ENCODE measurements at places on chromosomes 2 and 18. TPM values are rescaled to one million over a fixed set of nuclear protein-coding genes. Genes with fewer than 3 reads are reported as not detected.

- H3K4me1 ChIP-seq: no peaks in the 10 kb centered on the region
These were observed 75.5 kb downstream of the NPAS2 start for GRCh38 chr2:100895402-100895801.

DNA sequence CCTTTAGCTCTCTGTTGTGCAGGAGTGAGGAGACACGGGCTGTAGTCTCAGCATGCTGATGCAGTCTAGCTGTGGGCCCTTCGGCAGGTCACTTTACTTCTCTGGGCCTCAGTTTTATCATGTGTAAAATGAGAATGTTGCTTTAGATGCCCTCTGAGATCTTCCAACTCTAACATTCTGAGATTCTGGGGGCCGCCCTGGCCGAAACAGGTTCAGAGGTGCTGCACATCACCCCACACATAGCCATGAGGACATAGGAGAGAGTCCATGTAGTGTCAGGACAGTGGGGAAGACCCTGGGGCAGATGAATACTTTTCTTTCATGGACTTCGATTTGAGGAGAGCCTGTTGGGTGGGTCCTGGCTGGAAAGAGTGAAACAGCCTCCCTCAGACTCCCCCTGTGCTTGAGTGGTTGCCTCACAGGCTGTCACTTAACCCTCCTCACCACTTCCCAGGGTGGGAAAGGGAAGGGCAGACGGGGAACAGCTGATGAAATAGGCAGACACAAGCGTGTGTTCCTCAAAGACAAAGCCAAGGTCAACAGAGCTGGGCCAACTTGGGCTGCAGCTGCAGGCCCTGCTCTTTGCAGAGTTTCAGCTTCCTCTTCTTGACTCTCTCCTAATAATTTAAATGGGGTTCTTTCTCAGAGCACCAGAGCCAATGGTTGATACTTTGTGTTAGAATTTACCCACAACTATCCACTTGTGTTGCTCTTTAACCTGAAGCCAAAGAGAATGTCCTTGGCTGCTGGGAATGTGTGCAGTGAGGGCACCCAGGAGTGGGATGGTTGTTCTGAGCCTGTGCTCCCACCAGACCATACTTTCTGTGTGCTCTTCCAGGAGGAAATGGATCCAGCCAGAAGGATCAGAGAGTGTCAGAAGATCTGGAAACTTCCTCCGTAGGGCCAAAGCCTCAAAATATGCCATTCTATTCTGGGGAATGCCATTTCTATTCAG is 14.7 kb upstream of the MRPL33 start:
- no peak overlapping the region for H3K27ac ChIP-seq
- no peak for DNase-seq
- H3K36me3 ChIP-seq: no peaks in the 10 kb centered on the region
- H3K27me3 ChIP-seq: peaks cover 14% of the 10 kb centered on the region
- H3K4me1 ChIP-seq: peaks cover 2% of the 10 kb centered on the region

GRP gene
- total RNA-seq: not detected

DNA sequence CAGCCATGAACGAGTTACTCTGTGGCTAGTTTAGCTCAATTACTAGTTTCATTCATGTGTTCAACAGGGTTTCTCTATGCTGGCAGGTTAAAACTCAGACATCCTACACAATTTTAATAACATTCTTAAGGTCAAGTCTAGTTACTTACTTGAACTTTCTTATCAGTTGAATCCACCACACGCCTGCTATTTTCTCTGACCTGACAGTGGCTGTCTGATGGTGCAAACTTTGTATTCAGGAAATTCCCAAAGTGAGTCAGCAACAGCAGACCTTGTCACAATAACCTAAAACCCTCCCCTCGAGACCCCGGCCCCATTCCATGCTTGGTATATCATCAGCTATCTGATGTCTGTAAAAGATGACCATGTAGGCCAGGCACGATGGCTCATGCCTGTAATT is 20.8 kb upstream of the CIDEA start:
- peaks cover 3% of the 10 kb centered on the region for H3K4me1 ChIP-seq
- DNase-seq: no peak
- H3K4me3 ChIP-seq: no peak overlapping the region
- peaks cover 5% of the 10 kb centered on the region for H3K27me3 ChIP-seq
- H3K27ac ChIP-seq: no peak overlapping the region

DNA sequence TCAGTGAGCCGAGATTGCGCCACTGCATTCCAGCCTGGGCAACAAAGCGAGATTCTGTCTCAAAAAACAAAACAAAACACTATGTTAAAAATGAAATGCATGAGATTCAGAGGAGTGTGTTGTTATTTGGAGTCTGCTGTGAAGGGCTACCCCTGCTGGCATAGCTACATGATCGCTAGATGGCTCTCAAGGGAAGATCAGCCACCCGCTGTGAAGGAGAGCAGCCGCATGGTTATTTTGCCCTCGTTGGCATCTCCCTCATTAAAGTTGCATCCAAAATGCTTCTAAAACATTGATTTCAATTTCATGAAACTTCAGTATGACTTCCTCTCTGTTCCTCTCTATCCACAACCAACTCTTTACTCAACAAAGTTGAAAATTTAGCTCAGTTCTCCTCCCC is 54.8 kb upstream of the NDUFV2 start:
- no peak overlapping the region for H3K4me3 ChIP-seq
- H3K36me3 ChIP-seq: no peaks in the 10 kb centered on the region

GRCh38 chr2:180124273-180125139 is 117.4 kb upstream of the CWC22 start:
- H3K4me1 ChIP-seq: no peaks in the 10 kb centered on the region
- DNase-seq: no peak
- no peak overlapping the region for H3K4me3 ChIP-seq
- H3K36me3 ChIP-seq: no peaks in the 10 kb centered on the region
- no peaks in the 10 kb centered on the region for H3K27me3 ChIP-seq

GRCh38 chr2:217071416-217071815 is 211.6 kb upstream of the TNP1 start:
- H3K4me3 ChIP-seq: no peak overlapping the region
- no peaks in the 10 kb centered on the region for H3K27me3 ChIP-seq
- H3K36me3 ChIP-seq: no peaks in the 10 kb centered on the region

- no peak for DNase-seq
- no peak overlapping the region for H3K27ac ChIP-seq
- H3K4me3 ChIP-seq: no peak overlapping the region
- no peaks in the 10 kb centered on the region for H3K36me3 ChIP-seq
These were observed 247.5 kb upstream of the CDH20 start for GRCh38 chr18:61085761-61086160.

GRCh38 chr2:46690825-46691224 is 211.5 kb downstream of the TMEM247 start:
- no peak overlapping the region for H3K4me3 ChIP-seq
- no peak overlapping the region for H3K27ac ChIP-seq
- no peaks in the 10 kb centered on the region for H3K36me3 ChIP-seq
- no peaks in the 10 kb centered on the region for H3K27me3 ChIP-seq
- H3K4me1 ChIP-seq: no peaks in the 10 kb centered on the region
- no peak for DNase-seq

LGALSL gene
- total RNA-seq: 0.31 TPM

TTN gene
- total RNA-seq: 27.5 TPM

- no peak overlapping the region for H3K27ac ChIP-seq
- no peaks in the 10 kb centered on the region for H3K4me1 ChIP-seq
- DNase-seq: no peak
- H3K27me3 ChIP-seq: no peaks in the 10 kb centered on the region
- no peak overlapping the region for H3K4me3 ChIP-seq
These were observed 394.4 kb downstream of the FIGN start for GRCh38 chr2:163341426-163341825.

DNA sequence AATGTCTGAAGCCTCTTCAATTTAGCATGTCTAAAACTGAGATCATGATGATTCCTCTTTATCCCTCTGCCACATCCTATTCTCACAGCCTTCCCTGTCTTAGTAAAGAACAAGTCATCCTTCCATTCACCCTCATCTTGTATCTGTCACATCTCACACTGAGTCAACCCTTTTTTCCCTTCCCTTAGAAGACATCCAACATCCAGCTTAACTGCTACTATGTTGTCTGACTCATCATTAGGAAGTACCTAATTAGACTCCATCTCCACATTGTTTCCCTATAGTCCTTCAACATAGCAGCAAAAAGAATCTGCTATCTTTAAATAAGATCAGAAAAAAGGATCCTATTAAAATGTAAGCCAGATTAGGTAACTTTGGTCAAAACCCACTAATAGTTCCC is 85.2 kb upstream of the GRB14 start:
- no peak overlapping the region for H3K27ac ChIP-seq
- H3K4me3 ChIP-seq: no peak overlapping the region
- no peaks in the 10 kb centered on the region for H3K27me3 ChIP-seq
- no peak for DNase-seq
- H3K4me1 ChIP-seq: no peaks in the 10 kb centered on the region
- no peaks in the 10 kb centered on the region for H3K36me3 ChIP-seq

GRCh38 chr2:229675569-229675968 is 38.8 kb downstream of the DNER start:
- H3K36me3 ChIP-seq: no peaks in the 10 kb centered on the region
- H3K4me1 ChIP-seq: no peaks in the 10 kb centered on the region
- no peak for DNase-seq
- no peak overlapping the region for H3K27ac ChIP-seq
- H3K4me3 ChIP-seq: no peak overlapping the region
- H3K27me3 ChIP-seq: peaks cover 55% of the 10 kb centered on the region

DNA sequence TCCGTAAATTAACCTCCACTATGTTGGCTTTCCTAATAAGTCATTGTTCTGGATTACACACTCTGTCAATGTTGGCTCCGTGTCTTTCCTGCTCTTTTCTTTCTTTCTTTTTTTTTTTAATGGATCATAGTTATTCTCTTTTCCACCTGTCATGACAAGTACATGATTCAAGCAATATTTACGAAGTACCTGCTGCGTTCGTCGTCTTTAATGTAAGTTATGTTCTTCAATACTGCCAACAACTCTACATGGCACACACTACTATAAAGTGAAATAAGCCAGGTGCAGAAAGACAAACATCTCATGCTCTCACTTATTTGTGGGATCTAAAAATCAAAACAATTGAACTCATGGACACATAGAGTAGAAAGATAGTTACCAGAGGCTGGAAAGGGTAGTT is 239.1 kb downstream of the SCG2 start:
- H3K4me1 ChIP-seq: no peaks in the 10 kb centered on the region
- no peak overlapping the region for H3K4me3 ChIP-seq
- no peaks in the 10 kb centered on the region for H3K27me3 ChIP-seq
- H3K36me3 ChIP-seq: no peaks in the 10 kb centered on the region
- H3K27ac ChIP-seq: no peak overlapping the region

CELF4 gene
- not detected for total RNA-seq

RSAD2 gene
- 4.6 TPM for total RNA-seq

- H3K4me1 ChIP-seq: no peaks in the 10 kb centered on the region
- no peak for DNase-seq
- no peak overlapping the region for H3K27ac ChIP-seq
- no peak overlapping the region for H3K4me3 ChIP-seq
These were observed 65.8 kb downstream of the KCTD1 start for GRCh38 chr18:26482569-26482968.

DNA sequence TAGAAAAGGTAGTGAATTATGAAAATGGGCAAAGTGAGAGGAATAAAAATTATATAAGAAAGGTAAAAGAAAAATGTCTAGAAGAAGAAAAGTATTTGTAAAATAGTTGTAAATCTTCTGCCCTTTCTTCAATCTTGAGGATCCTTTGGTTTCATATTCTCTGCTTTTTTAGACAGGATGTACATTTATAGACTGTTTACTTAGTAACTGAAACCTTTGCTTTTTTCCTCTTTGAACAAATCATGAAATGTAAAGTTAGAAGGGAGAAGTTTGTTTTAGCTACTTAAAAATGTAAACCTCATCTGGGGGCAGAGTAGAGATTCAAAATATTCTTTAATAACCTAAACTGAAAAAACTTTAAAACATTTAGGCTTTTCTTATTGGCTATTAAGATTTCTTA is 150.4 kb upstream of the ITGA4 start:
- peak overlapping the region; percentile 84 for H3K27ac ChIP-seq
- no peak for DNase-seq
- H3K4me3 ChIP-seq: peak overlapping the region; percentile 6

TGFBRAP1 gene
- 14.9 TPM for total RNA-seq

ANKRD29 gene
- 0.28 TPM for total RNA-seq

PROKR1 gene
- not detected for total RNA-seq

- no peak overlapping the region for H3K4me3 ChIP-seq
- DNase-seq: peak; percentile 57
- no peaks in the 10 kb centered on the region for H3K27me3 ChIP-seq
- H3K36me3 ChIP-seq: no peaks in the 10 kb centered on the region
These were observed 22.2 kb downstream of the KCNG2 start for GRCh38 chr18:79819968-79820351.

Measured in CD4-positive, alpha-beta T cell (primary cell).